ENCODE measurements at places on chromosomes 4 and X.

DNA sequence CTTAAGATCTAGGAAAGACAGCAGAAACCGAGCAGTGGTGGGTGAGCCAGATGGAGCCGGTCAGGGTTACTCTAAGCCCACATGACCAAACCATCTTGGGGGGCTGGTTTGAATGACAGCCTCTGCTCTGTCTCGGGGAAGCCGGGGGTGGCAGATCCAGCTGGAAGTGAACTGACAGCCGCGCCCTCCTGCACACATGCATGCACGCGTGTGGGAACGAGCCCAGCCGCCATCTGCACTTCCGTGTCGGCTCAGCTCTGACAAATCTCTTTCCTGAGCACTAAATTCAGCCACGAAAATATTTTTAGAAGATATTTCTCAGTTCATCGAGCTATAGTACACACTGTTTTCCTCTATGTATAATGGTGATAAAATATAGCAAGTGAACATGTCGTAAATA, 115.5 kb downstream of the DCTD start:
- no peak for DNase-seq

DNA sequence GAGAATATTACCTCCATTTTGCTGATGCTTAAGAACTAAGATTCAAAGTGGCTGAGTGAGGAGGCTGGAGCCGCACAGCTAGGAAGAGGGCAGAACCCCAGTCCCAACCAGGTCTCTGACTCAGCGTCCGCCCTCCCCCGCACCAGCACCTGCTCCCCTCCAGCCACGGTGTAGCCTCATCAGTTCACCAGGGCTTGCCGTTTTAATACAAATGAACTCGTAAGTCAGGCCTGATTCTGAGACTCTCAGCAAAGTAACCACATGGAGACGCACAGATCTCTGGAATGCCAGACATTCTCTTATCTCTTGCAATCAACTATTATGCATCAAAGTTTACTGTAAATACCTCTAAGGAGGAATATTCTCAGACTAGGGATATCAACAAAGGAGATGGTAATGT, 52.4 kb downstream of the ENPP6 start:
- DNase-seq = no peak

- DNase-seq = no peak
These were observed 52.9 kb downstream of the CCNG2 start for GRCh38 chr4:77209936-77210335.

DNA sequence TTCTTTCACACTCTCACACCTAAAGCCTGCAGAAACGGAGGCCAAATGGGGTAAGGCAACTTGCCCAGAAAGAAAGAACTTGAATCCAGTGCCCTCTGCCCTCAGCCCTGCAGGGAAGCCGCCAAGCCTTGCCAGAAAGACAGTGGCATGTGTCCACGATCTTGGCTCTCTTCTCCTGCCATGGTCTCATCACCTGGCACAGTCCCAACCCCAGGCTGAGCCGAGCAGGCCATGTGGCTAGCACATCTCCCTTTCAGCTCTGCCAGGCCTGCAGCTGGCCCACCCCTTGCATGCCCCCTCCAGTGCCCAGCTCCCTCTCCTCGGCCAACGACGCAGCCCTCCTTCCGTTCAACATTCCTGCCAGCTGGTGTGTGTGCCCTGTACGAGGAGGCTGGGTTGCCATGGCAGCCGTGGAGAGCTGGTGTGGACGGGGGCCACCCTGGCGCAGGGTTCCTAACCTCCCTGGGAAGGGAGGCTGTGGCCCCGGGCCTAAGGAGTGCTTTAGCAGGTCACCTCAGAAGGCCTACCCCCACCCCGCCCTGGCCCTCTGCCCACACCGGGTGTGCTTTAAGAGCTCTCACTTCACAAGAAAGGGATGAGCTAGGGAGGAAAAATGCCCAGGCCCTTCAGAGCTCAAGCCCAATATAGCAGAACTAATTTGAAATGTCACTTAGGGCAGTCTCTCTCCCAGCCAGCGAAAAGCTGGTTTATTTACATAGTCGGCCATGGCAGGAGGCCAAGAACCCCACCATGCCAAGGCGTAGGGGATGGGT, 73.0 kb upstream of the PJA1 start:
- no peak for DNase-seq

DNA sequence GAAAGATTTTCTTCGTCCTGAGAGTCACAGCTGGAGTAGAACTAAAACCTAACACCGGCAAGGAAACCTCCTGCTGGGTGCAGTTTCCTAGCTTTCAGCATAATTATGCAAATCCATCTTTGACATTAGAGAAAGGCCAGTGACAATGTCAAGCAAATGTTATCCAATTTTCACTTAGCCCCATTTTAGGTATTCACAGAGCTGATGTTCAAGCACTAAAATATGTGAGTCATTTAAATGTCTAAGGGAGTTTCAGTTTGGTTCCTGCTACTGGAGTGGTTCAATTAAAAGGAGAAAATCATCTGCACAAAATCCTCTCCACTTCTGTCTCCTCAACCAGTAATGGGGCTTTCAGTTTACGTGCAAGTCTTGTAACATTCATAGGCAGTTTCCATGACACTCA, 37.1 kb upstream of the AMOT start:
- DNase-seq = no peak

- DNase-seq = no peak
These were observed 27.1 kb downstream of the UVSSA start for GRCh38 chr4:1373892-1374705.

DNA sequence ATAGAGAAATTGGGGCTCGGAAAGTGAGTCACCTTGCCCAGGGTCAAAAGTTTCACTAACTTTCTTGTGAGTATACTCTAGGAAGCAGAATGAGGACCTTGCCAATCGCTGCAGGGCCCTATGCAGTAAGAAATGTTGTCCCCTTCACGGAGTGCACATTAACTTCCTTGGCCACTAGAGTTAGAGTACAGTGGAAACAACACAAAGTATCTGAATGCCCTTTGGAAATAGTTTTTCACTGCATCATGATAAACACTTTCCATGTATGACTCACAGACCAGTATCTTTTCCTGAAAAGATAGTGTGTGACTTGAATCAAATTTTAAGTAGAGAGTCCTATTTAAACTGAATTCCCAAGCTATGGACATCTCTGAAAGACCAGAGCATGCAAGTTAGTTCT, 45.5 kb upstream of the STK26 start:
- DNase-seq = no peak

- DNase-seq = no peak
These were observed 136.7 kb upstream of the POF1B start for GRCh38 chrX:85516131-85516530.

DNA sequence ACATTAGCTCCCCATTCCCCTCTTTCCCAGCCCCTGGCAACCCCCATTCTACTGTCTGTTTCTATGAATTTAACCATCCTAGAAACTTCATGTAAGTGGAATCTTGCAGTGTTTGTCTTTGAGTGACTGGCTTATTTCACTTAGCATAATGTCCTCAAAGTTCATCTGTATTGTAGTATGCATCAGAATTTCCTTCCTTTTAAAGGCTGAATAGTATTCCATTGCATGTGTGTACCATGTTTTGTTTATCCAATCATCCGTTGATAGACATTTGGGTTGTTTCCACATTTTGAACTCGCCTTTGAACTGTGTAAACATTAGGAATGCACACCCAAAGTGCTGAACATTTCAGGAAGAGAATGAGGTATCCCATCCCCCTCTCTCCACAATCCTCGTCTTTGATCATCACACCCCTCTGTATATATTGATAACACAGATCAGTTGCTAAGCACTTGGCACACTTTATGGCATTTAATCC, 56.4 kb upstream of the PLAC1 start:
- no peak for DNase-seq

DNA sequence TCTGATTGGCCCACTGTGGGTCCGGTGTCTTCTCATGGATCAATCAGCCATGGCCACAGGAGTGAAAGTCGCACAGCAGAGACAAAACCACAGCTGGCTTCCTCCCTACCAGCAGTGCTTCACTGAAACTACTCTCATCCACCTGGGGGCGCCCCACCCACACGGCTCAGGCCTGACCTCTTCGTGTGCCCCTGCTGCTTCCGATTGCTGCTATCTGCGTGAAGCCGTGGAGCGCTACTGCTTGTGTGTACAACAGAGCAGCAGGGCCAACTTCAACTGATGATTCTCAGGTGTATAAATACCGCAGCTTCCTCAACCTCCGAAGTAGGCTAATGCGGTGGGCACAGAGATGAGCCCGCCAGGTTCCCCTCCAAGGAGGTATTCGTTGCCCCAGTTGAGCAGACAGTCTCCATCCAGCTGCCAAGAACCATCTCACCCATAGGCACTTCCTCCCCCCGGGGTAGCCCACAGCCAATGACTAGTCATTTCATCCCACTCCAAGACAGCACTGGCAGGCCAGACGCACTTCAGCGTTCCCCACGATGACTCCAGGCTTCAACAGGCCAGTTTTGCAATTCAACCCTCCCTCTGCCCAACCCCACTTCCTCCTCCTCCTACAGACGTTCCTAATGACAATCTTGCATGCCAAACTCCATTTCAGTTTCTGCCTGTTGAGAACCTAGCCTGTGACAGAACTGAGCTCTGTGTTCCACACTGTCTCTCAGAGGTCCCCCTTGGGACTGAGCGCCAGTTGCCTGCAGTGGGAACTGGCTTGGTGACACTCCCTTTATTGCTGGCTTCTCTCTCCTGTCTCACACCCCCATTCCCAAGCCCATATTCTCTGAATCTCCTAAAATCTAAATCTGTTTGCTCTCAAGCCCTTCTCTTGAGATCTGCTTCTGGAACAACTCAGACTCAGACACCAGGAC, 41.3 kb upstream of the ATP6AP2 start:
- peak; percentile 44 for DNase-seq

- DNase-seq = no peak
These were observed 29.3 kb downstream of the CRMP1 start for GRCh38 chr4:5863461-5864113.

DNA sequence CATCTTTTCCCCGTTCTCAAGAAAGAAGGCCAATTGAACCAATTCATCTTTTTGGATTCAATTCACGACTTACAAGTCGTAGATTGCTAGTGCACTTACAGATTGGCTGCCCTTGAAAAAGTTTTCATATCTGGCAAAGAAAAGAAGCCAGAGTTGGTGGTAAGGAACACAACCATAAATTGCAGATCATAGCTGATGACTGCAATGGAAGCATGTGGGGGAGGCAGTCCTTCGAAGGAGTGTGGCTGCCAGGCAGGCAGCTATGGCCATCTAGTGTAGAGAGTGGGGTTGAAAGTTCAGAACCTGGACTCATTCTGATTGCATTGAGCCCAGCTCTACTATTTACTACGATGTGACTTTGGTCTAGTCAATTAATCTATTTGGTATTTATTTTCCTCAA, 4.5 kb downstream of the GPM6A start:
- DNase-seq = no peak

DNA sequence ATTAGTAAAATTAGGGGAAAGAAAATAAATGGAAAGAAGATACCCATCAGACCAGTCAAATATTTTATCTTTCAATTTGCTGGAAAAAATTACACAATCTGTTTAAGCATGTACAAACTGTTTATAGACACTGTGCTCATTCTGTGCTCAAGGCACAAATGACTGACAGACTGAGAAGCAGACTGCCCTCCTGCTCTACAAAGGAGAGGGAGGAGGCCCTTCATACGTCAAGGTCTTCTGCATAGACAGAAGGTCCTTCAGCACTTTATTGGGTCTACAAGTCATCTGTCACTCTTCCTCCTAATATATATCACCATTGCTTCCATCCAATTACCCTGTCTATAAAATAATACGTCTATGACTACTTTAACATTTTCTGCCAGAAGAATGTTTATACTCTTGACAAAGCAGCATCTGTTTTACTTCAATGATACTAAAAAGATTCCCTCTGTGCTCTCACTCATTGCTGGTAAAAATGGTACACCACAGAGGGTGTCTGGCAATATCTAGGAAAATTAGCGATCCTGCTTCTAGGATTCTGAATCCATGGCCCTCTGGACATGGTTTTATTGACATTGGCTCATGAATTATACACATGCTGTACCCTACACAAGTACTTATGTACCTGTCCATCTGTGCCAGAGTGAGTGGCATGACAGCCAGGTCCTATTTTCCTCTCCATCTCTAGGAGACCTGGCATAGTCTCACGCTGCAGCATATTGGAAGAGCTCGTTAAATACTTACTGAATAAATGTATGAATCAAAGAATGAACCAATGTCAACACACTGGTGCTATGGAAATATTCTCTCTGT, 11.3 kb downstream of the SLC10A6 start:
- no peak for DNase-seq

- DNase-seq = no peak
These were observed 173.7 kb downstream of the VSIG4 start for GRCh38 chrX:65866146-65866545.

- no peak for DNase-seq
These were observed 30.1 kb downstream of the HPF1 start for GRCh38 chr4:169727616-169728015.

DNA sequence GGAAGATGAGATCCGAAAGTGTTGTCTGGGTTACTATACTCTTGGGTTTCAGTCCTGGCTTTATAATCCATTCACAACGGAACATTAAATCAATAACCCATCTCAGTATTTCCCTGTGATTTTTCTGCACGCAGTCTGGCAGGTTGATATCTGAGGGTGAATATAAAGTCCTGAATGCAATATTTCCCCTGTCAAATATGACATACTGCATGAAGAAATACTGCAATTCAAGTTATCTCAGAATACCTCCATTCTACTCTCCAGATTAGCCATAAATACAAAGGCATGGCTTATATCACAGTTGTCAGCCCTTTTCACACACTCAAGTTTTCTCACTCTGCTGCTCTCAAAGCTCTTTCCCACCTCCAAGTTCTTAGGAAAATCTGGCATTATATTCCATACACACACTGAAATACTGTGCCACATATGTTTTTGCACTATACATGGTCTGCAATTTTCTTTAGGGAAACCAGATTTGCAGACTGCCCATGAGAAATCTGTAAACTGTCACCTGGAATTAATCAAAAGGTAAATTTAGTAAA, 64.7 kb downstream of the WDFY3 start:
- no peak for DNase-seq

DNA sequence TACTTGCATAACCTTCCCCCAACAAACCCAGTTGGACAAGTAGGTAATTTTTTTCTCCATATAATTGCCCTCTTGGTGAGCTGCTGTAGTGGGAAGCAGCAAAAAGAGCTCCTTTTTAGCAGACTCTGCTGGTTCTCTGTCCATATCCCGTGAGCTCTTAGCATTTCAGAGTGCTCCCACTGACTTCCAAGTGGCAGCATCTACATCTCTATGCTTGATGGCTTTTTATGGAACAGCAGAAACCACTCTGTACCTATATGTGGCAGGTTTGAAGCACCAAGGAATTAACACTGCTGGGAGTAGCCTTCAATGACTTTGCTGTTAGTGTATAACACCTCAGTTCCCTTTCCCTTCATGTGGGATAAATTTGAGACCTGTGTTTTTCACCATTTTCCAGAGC, 168.4 kb upstream of the NHS start:
- no peak for DNase-seq
